ENCODE measurements at places on chromosomes 13 and 19. TPM values are rescaled to one million over a fixed set of nuclear protein-coding genes. Genes with fewer than 3 reads are reported as not detected.
A peak's percentile ranks its signal among the peaks of the same experiment; 100 is the strongest.

Gene GET3
- 69.4 TPM for total RNA-seq

Gene OR7A5
- total RNA-seq, result 0.19 TPM

Gene LSM14A
- total RNA-seq, result 57.6 TPM

Gene PMIS2
- not detected for total RNA-seq

Gene SIGLEC10
- total RNA-seq, result 0.05 TPM

Gene KLF16
- 12.5 TPM for total RNA-seq

Gene PLPPR3
- total RNA-seq, result 68.1 TPM

Gene PGLYRP1
- total RNA-seq, result 1.1 TPM

Gene OR4F17
- 0.71 TPM for total RNA-seq

Gene APOC4
- not detected for total RNA-seq

DNA sequence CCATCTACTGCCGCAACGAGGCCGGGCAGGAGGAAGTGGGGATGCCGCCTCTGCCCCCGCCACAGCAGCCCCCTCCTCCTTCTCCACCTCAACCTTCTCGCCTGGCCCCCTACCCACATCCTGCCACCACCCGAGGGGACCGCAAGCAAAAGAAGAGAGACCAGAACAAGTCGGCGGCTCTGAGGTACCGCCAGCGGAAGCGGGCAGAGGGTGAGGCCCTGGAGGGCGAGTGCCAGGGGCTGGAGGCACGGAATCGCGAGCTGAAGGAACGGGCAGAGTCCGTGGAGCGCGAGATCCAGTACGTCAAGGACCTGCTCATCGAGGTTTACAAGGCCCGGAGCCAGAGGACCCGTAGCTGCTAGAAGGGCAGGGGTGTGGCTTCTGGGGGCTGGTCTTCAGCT is 3.4 kb upstream of the NUP62 start:
- ATAC-seq, result no peak

GRCh38 chr13:87872813-87873212 is 201.6 kb downstream of the SLITRK5 start:
- no peak for ATAC-seq

DNA sequence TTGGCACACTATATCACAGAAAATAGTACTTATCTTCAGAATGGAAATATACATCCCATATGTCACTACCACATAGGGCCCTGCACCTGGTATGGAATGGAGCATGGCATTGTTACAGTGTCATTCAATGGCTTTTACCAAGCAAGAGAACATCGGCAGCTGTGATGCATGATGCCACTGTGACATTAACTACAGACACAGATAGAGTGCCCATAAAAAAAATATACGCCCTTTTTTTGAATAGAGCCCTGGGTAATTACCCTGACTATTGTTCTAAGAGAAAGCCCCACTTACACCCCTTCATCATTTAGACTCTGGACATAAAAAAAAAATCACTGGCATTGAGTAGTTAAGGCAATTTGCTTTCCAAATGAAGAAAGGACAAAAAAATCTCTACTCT is 320.3 kb downstream of the DNAJC15 start:
- peak; percentile 58 for ATAC-seq

DNA sequence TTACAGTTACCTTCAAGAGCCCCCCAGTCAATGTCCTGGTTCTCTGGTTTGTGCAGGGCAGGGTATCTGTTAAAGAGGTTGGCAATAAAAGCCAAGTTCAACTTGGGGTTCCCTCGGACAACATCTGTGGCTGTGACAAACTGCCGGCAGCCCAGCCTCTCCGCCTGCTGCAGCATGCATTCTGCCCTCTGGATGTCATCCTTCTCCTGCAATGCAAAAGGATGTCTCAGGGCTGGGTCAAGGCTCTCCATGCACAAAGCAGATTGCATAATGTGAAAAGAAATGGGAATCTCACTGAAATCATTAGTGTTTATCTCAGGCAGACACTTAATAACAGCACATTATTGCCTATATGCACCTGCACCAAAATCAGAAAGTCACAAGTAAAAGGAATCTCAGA is 35.1 kb downstream of the LCP1 start:
- peak; percentile 99 for ATAC-seq

- no peak for ATAC-seq
These were observed 13.8 kb downstream of the BIVM start for GRCh38 chr13:102812611-102813287.

DNA sequence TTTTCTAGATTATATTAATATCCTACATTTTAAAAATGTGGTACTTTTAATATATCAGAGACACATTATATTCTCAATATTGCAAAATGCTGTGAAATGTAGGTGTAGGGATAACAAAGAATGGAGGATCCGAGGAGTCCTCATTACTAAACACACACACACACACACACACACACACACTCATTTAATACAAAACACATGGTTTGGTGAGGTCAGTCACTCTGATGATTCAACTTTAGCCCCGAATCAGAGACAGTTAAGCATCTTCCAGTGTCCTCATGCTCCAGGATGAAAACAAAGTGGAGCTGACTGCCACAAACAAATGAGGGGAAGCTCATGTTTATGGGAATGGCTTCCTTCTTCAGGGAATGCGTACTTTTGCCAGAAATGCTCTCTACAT is 147.5 kb downstream of the CYSLTR2 start:
- peak; percentile 45 for ATAC-seq

GRCh38 chr13:113948034-113948742 is 25.7 kb downstream of the C13orf46 start:
- ATAC-seq, result no peak

- ATAC-seq, result no peak
These were observed 351.0 kb downstream of the NALCN start for GRCh38 chr13:101065329-101065728.

GRCh38 chr13:43816401-43816889 is 29.7 kb upstream of the ENOX1 start:
- ATAC-seq, result no peak

DNA sequence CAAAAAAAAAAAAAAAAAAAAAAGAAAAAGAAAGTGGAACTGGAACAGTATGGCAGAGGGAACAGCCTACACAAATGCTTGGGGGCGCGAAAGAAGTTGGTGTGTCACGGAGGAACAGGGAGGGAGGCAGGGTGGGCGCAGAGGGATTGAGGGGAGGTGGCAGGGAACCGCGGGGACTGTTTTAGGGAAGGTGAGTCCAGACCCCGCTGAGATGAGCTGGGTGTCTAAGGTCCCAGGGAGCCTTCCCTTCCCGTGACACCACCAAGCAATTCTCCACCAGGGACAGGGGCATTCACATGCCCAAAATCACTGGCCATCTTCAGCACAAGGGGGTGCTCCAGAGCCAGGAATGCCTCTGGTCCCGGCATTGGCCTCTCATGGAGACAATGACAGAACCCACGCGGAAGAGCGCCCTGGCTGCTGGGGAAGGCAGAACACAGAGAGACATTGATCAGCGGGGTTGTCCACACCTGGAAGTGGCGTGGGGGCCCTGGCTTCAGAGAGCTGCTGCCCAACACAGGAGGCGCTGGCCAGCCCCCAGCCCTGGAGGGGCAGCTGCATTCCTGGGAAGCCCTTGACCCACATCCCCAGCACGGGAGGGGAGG is 6.9 kb downstream of the PEAK3 start:
- ATAC-seq, result peak; percentile 3

GRCh38 chr19:45217957-45218334 is 27.3 kb downstream of the EXOC3L2 start:
- no peak for ATAC-seq

DNA sequence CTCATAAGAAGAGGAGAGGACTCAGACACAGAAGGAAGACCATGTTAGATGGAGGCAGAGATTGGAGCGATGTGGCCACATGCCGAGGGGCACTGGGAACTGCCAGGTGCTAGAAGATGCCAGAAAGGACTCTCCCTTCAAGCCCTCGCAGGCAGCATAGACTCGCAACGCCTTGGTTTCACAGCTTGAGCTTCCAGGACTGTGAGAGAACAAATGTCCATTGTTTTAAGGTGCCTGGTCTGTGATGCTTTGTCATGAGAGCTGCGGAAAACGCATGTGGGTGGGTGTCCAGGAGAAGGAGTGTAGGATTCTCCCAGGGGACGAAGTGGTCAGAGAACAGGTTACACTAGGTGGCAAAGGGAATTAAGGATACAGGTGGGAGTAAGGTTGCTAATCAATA is 125.9 kb upstream of the USP29 start:
- ATAC-seq, result no peak

- no peak for ATAC-seq
These were observed 11.3 kb downstream of the STX10 start for GRCh38 chr19:13138916-13139198.

DNA sequence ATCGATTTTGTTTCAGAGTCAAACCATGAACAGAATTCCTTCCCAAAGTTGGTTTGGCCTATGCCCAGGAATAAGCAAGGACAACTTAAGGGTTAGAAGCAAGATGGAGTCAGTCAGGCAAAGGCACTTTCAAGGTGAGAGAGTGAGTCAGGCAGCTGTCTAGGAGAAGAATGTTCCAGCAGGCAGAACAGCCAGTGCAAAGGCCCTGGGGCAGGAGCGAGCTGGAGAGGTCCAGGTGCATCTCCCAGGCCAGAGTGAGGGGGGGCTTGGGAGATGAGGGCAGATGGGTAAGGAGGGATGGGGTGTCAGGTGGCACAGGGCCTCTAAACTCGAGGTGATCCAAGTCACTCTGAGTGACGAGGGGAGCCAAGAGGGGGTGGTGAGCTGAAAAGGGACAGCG is 9.2 kb upstream of the GRWD1 start:
- no peak for ATAC-seq

DNA sequence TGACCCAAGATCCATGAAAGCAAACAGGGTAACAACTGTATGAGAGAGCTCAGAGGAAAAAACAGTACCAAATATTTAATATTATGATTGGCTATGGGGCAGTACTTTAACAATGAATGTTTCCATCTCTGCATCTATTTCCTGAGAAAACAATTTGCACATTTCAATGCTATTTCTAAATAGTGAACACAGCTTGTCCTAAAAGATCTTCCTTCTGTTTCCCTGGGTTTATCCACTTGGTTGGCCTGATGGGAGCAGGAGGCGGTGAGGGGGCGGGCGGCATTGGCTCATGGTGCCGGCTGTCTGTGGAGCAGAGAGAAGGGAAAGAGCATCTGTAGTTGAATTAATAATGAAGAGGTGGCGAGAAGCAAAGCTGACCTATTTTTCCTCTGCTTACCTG is 291.4 kb downstream of the DCLK1 start:
- ATAC-seq, result no peak

- ATAC-seq, result no peak
These were observed 162.2 kb downstream of the KDM4B start for GRCh38 chr19:5131031-5131505.

DNA sequence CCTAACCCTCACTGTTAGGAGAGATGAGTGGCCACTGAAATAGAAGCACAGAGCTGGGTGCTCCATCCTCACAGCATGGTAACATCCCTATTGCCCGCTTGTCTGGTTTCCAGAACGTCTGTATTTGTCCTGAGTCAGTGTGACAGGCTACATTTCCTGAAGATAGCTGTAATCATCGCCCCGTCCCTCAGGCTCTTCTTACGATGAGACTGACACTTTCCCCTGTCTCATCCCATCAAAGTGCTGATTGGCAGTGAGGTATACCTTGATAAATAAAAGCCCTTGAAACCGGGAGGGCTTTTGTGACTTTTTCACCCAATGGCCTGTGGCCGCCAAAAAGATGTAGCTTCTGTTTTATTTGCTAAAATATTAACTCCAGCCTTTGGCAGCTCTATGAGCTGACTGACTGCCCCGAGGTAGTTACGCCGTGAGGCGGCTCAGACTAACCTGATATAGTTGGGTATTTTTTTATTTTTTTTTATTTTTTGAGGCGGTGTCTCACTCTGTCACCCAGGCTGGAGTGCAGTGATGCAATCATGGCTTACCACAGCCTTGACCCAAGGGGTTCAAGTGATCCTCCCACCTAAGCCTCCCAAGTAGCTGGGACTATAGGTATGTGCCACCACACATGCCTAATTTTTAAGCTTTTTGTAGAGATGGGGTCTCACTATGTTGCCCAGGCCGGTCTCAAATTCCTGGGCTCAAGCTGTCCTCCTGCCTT is 5.7 kb upstream of the LRRC4B start:
- no peak for ATAC-seq

- ATAC-seq, result peak; percentile 54
These were observed 43.5 kb upstream of the NPAS1 start for GRCh38 chr19:46975925-46976782.

- ATAC-seq, result no peak
These were observed 13.8 kb downstream of the PHLDB3 start for GRCh38 chr19:43490759-43491158.

- no peak for ATAC-seq
These were observed 2.7 kb upstream of the ACP5 start for GRCh38 chr19:11580116-11580515.

- no peak for ATAC-seq
These were observed 330.5 kb downstream of the FGF9 start for GRCh38 chr13:22001336-22001735.

GRCh38 chr19:13396250-13397080 is 109.8 kb downstream of the CACNA1A start:
- peak; percentile 63 for ATAC-seq

DNA sequence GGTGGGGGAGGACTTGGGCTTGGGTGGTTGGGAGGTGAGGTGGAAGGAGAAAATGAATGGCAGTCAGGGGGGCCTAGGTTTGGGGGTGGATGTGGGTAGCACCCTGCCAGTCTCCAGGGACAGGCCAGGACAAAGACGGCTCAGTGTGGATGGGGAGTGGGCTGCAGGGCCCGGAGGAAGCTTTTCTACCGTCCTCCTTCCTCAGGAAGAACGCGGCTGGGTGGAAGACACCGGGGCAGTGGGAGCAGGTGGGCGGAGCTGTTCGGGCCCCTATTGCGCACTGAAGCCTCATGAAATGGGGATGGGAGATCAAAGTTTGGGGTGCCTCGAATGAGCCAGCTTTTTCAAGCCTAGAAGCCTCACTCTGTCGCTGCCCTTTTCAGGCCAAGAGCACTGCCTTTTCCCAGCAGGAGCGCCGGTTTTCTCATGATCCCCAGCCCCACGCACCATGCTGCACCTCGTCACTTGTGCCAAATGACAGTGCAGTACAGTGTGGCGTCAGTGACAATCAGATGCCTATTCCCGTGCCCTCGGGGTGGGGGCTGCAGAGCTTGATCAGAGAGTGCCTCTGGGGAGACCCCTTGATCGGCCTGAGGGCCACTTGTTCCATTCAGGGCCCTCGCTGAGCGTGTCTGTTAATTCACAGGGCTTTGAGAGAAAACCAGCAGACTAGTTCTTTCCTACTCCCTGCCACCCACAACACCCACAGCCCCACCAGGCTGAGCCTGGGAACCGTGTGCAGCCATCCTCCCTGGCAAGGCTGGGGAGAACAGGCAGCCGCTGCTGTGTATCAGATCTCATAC is 1.5 kb downstream of the CALM3 start:
- no peak for ATAC-seq

DNA sequence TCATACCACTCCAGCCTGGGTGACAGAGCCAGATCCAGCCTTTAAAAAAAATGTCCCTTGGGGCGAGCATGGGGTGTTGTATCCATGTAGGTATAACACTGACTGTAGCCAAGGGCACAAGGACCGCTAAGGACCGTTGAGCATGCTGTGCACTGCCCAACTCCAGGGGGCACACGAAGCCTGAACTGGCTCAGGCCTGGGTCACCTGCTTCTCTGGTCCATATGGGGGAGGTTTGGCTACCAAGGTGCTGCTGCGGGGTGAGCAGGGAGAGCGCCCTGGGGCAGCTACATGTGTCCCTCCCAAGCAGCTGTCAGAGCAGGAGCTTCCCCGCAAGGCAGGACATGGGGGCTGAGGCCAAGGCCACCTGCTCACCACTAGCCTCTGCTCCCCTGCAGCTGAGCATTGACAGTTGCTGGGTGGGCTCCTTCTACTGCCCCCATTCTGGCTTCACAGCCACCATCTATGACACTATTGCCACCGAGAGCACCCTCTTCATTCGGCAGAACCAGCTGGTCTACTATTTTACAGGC is 16.3 kb downstream of the CATSPERG start:
- no peak for ATAC-seq

GRCh38 chr19:38970664-38971532 is 4.6 kb downstream of the FBXO17 start:
- ATAC-seq, result no peak

Measured in motor neuron (in vitro differentiated cells).